Posterior cingulate gyrus (tissue), 11 donors: ENCODE measurements at places on chromosomes 16 and 17.
A peak's percentile ranks its signal among the peaks of the same experiment; 100 is the strongest.

- no peak for DNase-seq
These were observed 128.1 kb downstream of the MAF start for GRCh38 chr16:79472426-79472825.

DNA sequence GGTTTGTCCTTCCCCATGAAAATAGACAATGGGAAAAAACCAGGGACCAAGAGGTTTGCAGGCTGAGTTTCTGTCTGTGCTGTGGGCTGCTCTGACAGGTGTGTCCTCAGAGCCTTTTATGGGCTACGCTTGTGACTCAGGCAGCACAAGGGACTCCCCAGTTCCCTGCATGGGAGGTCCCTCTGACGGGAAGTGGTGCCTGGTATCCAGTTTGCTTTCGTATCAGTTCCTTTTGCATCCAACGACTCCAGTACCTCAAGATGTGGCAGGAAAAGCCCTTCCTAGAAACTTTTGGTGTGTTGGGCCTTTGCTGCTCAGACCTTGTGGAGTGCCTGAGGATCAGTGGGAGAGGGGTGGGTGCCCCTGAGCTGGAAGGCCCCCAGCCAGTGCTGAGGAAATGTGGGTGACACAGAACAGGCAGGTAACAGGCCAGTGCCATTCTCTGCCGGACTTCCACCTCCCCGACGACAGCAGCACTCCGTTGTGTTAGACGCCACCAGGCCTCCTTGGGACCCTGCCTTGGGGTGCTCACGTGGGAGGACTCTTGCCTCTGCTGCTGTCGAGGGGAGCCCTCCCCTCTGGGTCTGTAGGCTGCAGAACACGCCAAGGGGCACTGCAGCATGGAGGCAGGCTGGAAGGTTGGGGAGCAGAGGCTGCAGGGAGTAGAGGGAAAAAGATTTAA, 38.4 kb upstream of the IRF8 start:
- no peak for DNase-seq

DNA sequence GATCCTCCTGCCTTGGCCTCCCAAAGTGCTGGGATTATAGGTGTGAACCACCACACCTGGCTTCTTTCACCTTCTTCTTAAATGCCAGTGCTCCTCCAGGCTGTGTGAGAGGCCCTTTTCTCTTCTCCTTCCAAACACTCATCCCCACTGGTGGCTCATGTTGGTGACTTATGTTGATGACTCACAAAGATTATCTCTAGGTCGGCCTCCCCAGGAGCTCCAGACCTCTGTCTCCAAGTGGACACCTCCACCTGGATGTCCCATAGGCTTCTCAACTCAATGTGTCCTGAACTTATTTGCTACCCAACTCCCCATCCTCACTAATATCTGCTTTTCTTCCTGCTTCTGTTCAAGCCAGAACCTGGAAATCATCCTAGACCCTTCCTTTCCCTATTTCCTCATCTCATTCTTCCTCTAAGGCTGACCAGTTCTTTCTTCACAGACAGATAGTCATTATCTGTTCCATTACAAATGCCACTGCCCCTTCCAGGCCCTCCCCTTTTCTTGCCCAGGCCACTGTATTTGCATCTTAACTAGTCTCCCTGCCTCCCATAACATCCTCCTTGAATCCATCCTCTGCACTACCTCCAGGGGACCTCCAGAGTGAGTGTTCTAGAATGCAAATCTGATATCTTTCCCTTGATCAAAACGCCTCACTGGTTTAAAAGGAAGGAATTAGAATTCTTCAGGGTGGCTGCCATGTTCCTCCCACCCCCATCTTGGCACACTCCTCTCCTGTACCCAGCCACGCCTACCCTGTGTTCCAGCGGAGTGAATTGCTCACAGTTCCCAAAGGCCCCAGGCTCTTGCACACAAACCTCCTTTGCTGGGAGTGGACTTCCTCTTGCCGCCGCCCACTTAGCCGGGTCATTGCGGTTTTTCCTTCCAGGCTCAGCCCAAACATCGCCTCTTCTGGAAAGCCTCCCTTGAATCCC, 34.8 kb upstream of the FBXO47 start:
- peak; percentile 88 for DNase-seq

DNA sequence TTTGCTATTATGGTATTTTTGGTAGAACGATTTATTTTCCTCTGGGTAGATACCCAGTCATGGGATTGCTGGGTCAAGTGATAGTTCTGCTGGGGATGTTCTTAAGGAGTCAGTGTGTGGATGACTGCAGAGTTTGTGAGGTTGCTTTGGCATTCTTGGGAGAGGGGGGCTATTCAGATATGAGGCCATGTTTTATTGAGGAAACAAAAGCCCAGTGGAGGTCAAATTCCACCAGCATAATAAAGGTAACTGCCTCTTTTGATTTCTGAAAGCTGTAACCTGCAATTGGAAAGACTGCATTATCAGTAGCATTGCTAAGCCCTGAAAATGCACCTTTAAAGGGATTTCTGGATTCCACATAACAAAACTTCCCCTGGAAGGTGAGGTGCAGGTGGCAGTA, 43.7 kb upstream of the HNF1B start:
- no peak for DNase-seq

DNA sequence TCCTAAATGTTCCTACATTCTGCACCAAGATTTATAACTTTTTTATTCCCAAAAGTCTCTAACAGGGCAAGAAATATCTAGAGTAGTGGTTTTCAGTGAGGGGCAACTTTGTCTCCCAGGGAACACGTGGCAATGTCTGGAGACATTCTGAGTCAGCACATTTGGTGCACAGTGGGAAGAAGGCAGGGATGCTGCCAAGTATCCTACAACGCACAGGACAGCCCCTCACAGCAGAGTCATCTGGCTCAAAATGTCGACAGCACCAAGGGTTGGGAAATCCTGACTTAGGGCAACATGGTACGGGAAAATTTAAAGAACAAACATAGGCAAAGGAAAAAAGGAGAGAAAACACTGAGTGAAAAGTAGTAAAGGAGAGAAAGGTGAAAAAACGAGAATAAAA, 61.8 kb downstream of the SMG6 start:
- no peak for DNase-seq

DNA sequence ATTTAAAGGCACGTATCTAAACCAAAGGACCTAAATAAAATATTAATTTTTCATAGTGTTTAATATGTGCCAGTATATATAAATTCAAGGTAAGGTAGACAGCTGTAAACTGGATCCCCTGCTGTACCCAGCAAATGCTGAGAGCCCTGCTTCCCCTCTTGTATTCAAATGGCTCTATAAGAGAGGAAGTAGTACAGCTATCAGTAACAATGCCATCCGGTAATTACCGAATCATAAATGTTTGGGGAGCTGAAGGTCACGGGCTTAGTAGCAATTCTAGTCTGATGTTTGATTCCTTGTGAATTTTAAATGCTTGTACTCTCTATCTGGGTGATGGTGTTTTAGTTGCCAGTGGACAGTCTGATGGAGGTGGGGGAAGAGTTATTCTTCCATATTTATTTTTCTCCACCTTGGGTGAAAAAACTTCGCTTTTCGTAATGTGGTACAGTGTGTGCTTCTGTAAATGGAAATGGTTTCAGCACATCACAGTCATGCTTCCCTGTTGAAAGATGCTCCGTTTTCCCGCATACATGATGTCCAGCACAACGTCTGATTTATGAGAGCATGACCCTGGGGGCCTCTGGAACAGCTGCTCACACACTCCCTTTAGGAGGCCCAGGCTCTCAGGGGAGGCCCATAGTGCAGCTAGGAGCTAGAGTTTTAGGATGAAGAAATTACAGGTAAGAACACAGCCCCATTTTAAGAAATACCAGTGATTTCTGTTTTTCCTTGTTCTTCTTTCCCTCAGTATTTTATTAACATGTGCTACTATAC, 423.9 kb downstream of the WWOX start:
- DNase-seq = no peak

- no peak for DNase-seq
These were observed 8.3 kb downstream of the CRLF3 start for GRCh38 chr17:30816165-30816564.

- no peak for DNase-seq
These were observed 18.5 kb downstream of the TOP2A start for GRCh38 chr17:40399185-40399584.

GRCh38 chr16:72928090-72928981, 119.6 kb downstream of the ZFHX3 start:
- no peak for DNase-seq

- no peak for DNase-seq
These were observed 1357.4 kb upstream of the GOT2 start for GRCh38 chr16:60091529-60091928.

GRCh38 chr17:65600518-65600917, 39.1 kb upstream of the AXIN2 start:
- DNase-seq = no peak

GRCh38 chr16:54116124-54116655, 170.4 kb downstream of the IRX3 start:
- no peak for DNase-seq
